Bronchial epithelial cell (primary cell): ENCODE measurements at places on chromosomes 6 and 20.

DNA sequence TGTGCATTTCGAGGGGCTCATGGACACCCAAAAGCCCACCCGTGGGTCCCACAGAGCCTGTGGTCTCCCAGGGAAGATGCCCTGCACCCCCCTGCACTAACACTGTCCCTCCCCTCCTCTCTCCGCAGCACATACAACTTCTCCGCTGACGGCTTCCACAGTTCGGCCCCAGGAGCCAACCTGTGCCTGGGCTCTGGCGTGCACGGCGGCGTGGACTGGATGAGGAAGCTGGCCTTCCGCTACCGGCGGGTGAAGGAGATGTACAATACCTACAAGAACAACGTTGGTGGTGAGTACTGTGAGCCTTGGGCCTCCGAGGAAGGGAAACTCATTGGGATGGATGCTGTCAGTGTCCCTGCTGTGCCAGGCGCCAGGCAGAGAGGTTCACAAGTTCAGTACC, 183.9 kb downstream of the ZMYND8 start:
- no peak for DNase-seq

DNA sequence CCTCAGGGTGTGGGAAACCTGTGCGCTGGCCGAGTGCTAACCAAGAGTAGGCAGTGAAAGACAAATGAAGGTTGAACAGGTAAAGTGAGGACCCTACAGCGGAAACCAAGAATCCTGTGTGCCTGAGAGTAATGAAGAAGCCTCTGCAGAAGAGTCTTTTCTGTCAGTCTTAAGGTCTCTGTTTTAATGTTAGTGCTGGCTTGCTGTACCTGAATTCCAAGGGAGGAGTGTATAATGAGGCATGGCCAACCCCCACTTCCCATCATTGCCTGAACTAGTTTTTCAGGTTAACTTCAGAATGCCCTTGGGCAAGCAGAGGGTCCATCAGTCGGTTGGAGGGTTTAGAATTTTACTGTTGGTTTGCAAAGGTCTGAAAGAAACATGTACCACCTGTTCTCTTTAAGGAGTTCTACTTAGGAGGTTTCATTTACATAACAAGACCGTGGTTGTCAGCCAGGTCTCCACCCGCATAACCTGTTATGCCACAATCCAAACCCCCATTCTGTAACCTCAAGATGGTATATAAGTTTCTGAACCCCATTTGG, 589 bp upstream of the PDCD2 start:
- DNase-seq: peak; percentile 41

DNA sequence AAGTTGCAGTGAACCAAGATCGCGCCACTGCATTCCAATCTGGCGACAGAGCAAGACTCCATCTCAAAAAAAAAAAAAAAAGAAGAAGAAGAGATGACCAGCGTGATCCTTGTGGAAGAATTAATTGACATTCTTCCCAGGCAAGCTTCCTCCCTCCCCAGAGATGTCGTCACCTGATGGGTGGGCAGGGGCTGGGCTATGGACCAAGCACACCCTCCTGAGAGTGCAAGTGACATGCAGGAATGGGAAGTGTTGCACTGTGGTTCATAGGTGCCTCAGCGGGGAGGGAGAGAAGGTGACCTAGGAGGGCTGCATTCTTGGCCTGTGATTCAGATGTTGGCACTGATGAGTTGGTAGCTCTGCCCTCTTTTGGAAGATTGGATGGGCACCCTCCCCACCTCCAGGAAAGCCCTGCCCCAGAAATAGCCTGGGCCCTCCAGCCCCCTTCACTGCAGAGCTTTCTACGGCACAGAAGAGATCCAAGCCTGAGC, 37.8 kb downstream of the TAF8 start:
- peak; percentile 81 for DNase-seq

DNA sequence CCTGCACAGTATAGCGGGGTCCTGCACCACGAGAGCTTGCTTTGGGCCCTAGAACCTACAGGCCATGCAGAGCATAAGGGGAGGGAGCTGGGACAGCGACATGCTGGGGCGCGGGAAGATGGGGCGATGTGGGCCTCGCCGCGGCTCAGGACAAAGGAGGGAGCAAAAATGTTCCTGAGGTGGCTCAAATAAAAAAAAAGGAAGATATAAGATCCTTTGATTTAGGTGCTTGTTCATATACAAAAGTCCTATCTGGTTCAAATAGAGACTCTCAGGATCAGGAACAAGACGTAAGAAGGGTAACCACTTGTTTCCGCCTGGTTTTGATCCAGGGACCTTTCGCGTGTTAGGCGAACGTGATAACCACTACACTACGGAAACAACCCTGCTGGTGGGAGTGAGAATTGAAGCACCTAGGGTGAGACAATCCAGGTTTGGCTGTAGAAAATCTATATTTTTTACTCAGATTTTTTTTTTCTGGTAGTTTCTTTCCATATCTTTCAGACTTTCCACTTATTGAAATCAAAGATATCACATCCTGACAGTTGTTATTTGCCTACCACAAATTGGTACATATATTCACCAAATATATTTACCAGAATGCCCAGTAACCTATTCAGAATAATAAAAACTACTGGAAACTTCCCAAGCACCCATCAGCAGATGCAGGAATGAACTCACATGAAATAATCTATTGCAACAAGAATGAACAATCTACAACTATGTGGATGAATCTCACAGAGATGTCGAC, 177.9 kb upstream of the ZNF184 start:
- peak; percentile 68 for DNase-seq

GRCh38 chr6:105164418-105164817, 15.4 kb downstream of the POPDC3 start:
- DNase-seq: peak; percentile 78

GRCh38 chr6:141140905-141141304, 991.8 kb upstream of the GJE1 start:
- DNase-seq: no peak

GRCh38 chr6:138088326-138088762, 18.9 kb downstream of the PERP start:
- peak; percentile 98 for DNase-seq

DNA sequence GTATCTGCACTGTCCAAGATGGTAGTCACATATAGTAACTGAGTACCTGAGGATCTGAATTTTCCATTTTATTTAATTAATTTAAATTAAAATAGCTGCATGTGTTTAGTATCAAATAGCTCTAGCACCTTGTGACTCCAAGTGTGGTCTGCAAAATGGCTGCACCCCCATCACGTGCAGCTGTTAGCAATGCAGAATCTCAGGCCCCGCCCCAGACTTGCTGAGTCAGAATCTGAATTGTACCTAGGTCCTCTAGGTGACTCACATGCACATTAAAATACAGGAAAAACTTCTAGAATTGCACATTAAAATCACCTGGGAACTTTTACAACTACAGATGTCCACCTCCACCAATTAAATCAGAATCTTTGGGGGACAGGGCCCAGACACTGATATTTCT, 19.2 kb upstream of the FAM83C start:
- peak; percentile 77 for DNase-seq

- DNase-seq: no peak
Measured at GRCh38 chr6:1923449-1923848, 313.7 kb downstream of the FOXC1 start.

DNA sequence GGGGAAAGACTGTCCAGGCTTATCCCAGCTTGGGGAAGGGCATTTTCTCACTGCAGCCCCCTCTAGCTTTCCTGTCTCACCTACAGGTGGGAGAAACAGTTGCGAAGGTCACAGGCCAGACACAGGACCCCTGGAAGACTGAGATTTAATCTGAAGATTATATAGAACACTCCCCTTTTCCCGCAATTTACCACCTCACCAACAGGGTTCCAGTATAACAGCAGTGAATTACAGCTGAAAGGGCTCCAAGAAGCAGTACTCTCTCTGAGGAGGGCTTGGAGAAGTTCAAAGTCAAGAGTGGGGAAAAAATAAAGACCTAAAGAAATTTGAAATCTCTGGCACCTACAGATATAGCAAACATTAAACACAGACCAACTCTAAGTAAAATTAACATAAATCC, 111.9 kb downstream of the ANKRD60 start:
- no peak for DNase-seq

GRCh38 chr6:157096522-157096921, 226.8 kb downstream of the TMEM242 start:
- no peak for DNase-seq

DNA sequence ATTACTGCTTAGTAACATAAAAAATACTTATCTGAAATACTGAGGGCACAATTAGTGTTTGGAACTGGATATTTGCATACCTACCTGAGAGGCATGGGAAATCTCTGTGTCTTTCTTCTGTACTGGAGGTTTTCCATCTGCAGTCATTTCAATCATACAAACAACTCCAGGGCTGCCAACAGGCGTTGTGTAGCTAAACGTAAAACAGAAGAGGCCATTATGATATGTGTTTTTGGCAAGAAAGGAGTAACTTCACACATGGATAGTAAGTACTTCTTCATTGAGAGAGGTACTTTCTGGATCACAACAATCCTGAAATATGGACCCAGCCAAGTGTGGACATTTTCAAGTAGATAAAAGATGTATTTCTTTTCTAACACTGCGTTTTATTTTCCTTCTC, 363.4 kb downstream of the PHF3 start:
- no peak for DNase-seq

DNA sequence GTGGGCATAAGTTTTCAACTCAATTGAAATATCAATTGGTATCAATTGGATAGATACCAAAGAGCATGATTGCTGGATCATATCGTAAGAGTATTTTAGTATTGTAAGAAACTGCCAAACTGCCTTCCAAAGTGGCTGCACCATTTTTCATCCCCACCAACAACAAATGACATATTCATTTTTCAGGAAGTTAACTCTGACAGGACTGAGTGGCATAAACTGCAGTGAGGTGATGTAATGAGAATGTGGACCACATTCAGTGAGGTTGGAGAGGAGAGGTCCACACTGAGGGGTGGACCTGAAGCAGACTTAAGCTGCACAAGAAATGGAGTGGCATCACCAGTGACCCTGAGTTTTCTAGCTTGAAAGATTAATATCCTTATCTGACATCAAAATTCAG, 11.6 kb upstream of the CALHM6 start:
- DNase-seq: no peak

- no peak for DNase-seq
Measured at GRCh38 chr6:53257001-53257400, 91.7 kb downstream of the ELOVL5 start.

DNA sequence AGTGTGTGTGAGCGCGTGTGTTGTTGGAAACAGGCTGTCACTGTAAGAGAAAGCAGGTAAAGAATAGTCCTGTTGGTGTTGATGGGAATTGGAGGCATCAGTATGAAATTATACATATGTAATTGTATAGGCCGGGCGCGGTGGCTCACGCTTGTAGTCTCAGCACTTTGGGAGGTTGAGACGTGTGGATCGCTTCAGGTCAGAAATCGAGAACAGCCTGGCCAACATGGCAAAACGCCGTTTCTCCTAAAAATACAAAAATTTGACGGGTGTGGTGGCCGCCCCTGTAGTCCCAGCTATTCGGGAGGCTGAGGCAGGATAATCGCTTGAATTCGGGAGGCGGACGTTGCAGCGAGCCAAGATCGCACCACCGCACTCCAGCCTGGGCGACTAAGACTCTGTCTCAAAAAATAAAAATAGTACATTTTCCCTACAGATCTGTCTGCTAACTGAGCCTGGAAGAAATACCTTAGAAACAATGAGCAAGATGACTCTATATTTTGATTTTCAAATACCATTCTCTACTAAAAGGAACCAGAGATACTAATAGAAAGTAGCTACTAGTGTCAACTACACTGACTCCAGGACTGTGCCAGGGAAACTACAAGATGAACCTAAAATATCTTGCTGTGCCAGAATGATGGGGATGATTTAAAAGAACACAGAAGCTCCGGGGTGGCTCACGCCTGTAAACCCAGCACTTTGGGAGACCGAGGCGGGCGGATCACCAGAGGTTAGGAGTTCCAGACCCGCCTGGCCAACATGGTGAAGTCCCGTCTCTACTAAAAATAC, 110.8 kb downstream of the TRIM27 start:
- DNase-seq: no peak

DNA sequence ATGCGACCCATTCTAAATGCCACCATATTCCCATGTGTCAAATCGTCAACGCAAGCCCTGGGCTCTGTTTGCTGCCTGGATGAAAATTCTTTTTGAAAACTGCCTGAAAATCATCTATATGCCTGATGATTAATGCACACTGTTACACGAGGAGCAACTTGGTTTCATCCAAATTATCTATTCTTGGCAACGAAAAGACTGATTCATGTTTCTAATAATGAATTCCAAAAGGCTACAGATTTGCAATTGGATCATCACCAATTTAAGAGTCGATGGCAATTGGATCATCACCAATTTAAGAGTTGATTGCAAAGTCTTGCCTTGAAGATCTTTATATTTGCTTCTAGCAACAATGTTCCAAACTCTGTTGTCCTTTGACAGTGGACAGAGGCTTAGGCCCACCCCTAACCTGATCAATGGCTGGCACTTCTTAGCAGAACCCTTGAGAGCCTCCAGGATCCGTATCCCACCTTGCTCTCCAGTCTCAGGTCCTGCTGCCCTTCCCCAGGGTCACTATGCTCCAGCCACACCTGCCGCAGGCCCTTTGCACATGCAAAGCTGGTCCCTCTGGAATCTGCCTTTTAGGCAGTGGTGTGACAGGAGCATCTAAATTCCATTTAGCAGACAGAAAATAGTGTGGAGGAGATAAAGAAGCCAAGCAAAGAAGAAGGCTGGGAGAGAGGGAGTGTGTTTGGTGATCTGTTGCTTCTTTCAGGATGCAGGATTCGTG, 460.9 kb upstream of the SULF2 start:
- DNase-seq: no peak

DNA sequence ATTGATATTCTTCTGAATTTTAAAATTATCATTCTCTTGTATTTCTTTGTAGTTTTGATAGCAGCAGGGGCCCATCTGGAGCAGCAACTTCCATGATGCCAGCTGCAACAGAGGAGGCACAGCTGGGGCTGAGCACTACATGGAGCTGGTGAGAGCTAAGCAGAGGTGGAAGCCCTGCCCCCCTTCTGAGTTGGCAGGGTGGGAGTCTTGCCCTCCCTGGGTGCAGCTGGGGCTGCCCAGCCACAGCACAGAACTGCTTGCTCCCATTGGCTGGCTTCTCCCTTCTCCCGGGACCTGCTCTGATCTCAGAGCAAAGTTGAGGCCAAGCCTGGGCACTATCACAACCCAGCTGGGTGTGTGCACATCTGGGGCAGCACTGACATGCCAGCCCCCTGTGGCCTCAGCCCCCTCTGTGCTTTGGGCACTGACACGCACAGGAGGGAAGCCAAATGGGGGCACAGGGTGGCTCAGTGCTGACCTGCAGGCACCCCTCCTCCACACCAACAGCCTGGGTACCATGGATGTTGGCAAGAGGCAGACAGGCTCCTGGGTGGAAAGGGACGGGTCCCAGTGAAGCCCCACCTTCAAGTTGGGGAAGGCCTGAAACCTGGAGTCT, 69.1 kb upstream of the EYA4 start:
- no peak for DNase-seq

DNA sequence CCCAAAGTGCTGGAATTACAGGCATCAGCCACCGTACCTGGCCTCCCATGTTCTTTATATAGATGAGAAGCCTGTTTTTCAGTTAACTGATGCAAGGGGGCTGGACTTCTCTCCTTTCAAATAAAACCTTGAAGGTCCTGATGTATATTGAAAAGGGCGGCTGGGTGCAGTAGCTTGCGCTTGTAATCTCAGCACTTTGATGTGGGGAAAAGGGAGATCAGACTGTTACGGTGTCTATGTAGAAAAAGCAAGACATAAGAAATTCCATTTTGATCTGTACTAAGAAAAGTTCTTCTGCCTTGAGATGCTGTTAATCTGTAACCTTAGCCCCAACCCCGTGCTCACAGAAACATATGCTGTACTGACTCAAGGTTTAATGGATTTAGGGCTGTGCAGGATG, 16.1 kb upstream of the SAMHD1 start:
- DNase-seq: no peak

GRCh38 chr6:46867411-46867810, 54.3 kb downstream of the ADGRF5 start:
- peak; percentile 42 for DNase-seq

GRCh38 chr20:15267935-15268334, 930.5 kb upstream of the FLRT3 start:
- DNase-seq: no peak
